ENCODE measurements at places on chromosomes 2 and 18. TPM values are rescaled to one million over a fixed set of nuclear protein-coding genes. Genes with fewer than 3 reads are reported as not detected.

- H3K4me3 ChIP-seq: no peak overlapping the region
- H3K27ac ChIP-seq: no peak overlapping the region
- H3K4me1 ChIP-seq: peaks cover 3% of the 10 kb centered on the region
- DNase-seq: no peak
These were observed 73.3 kb upstream of the PPP1CB start for GRCh38 chr2:28678175-28678855.

DNA sequence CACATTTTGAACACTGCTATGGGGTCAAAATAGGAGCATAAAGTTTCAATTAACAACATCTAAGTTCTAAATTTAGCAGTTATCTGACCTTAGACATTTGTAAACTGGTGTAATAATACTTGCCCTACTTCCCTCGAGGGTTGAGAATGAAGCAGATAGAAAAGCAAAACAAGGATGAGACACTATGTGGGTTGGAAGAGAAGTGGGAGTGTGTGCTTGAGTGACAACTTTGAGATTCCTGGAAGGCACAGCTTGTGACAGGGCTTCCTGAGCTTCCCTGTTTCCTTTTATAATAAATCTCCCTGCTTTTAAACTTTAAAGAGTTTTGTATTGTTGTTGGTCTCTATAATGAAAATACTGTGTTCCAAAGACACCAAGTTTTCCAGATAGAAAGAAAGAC is 128.6 kb upstream of the CHST9 start:
- no peaks in the 10 kb centered on the region for H3K4me1 ChIP-seq
- no peak overlapping the region for H3K27ac ChIP-seq
- DNase-seq: no peak
- H3K36me3 ChIP-seq: no peaks in the 10 kb centered on the region
- no peak overlapping the region for H3K4me3 ChIP-seq

DNA sequence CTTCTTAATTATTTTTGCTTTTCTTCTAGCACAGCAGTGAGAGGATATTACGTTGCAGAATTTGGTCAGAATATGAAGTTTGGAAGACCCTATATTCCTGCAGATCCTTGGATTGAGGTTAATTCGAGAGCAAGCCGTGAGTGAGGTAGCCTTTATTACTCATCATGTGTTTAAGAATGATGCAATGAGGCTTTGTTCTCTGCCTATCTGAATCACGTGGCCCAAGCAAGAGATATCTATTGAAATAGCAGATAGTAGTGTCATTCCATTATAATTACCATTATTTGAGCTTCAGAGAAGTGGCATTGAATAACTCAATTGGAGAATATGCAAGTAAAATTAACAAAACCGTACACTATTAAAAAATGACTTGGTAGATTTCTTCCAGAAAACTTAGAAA is 641.1 kb downstream of the TMEM182 start:
- no peak overlapping the region for H3K27ac ChIP-seq
- no peaks in the 10 kb centered on the region for H3K36me3 ChIP-seq
- no peaks in the 10 kb centered on the region for H3K27me3 ChIP-seq
- no peak for DNase-seq
- no peak overlapping the region for H3K4me3 ChIP-seq

GRCh38 chr2:78506301-78506700 is 519.2 kb upstream of the REG3G start:
- H3K4me3 ChIP-seq: no peak overlapping the region
- no peaks in the 10 kb centered on the region for H3K27me3 ChIP-seq
- no peaks in the 10 kb centered on the region for H3K4me1 ChIP-seq
- DNase-seq: no peak

DNA sequence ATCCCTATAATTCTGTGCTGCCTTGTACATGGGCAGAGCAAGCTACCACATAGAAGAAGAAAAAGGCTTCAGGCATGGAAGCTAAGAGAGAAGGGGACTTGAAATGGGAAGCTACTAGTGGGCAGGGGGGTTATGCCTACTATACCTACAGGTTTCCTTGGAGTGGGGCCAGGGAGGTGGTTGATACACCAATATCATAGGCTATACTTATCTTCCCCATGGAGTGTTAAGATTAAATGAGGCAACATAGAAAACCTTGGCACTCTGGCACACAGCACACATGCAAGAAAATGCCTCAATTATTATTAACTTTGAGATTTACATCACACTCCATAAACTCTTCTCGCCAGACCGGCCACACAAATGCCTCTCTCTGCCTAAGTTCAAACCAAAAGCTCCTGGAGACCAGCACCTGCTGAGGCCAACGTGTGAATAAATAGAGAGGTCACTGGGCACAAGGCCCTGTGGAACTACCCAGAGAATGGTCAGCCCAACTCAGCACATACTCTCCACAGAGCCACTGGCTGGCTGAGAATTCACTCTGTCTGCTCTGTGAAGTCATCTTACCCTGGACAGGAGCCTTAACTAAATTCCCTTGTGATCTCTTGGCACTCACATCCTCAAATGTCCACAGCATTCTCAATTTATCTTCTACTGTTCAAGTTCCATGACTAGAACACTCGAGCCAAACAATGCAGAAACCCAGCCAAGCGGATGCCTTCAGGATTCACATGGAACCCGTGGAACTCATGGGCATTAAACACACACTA is 498.7 kb downstream of the BCL11A start:
- H3K36me3 ChIP-seq: no peaks in the 10 kb centered on the region
- DNase-seq: no peak
- no peaks in the 10 kb centered on the region for H3K4me1 ChIP-seq
- no peak overlapping the region for H3K4me3 ChIP-seq

- H3K4me3 ChIP-seq: no peak overlapping the region
- DNase-seq: no peak
- no peaks in the 10 kb centered on the region for H3K4me1 ChIP-seq
- H3K36me3 ChIP-seq: no peaks in the 10 kb centered on the region
- no peaks in the 10 kb centered on the region for H3K27me3 ChIP-seq
- no peak overlapping the region for H3K27ac ChIP-seq
These were observed 41.5 kb downstream of the SRSF7 start for GRCh38 chr2:38709567-38710194.

GRCh38 chr2:66239655-66240054 is 195.3 kb upstream of the MEIS1 start:
- H3K4me3 ChIP-seq: no peak overlapping the region
- H3K27me3 ChIP-seq: no peaks in the 10 kb centered on the region
- H3K27ac ChIP-seq: no peak overlapping the region
- no peaks in the 10 kb centered on the region for H3K4me1 ChIP-seq

Gene NDUFV2
- total RNA-seq: 83.8 TPM

Gene MYCN
- 0.45 TPM for total RNA-seq

Gene ALPP
- not detected for total RNA-seq

Gene MYOM1
- total RNA-seq: 26.3 TPM

Gene MOGAT1
- total RNA-seq: not detected

Gene RBKS
- total RNA-seq: 4.4 TPM
